ENCODE measurements at places on chromosomes 12 and 14.

- DNase-seq = no peak
Measured at GRCh38 chr12:71533703-71534102, 94.1 kb downstream of the LGR5 start.

- no peak for DNase-seq
Measured at GRCh38 chr12:115481141-115481540, 796.4 kb downstream of the MED13L start.

GRCh38 chr14:28877923-28878322 lies 111.3 kb downstream of the FOXG1 start:
- no peak for DNase-seq

DNA sequence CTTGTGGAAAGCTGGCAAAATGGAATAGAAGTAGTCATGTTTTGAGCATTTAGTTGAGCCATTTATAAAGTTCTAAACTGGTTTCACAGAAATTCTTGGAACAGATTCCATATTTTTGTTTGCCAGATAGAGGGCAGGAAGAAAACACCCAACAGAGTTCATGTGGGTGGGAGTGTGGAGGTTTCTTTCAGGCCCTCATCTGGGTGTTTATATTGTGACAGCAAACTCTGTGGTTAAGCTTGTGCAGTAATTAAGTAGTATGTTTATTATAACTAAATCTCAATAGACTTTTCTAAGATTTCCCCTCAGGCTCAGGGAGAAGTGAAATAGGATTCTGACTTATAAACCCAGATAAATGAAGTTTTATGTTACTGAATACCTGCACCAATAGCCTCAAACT lies 57.4 kb downstream of the SPPL3 start:
- DNase-seq = no peak

DNA sequence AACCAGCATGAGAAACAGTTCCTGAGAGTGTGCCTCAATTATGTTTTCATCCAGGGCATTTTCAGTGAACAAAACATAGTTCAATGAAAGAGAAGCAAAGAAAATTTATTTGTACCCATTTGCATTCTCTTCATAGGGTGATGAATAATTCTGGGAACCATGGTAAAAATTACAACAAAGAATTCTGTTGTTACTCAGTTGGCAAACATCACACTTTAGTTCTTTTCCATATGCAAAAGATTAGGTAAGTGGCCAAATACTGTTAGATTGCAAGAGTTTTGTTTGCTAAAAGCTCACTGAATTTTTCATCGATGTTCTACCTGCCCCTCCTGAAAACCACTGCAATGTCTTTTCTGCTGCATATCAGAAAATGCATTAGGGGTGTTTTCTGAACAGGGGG lies 132.4 kb upstream of the RGS6 start:
- no peak for DNase-seq

- no peak for DNase-seq
Measured at GRCh38 chr14:99936056-99936455, 129.2 kb upstream of the EVL start.

DNA sequence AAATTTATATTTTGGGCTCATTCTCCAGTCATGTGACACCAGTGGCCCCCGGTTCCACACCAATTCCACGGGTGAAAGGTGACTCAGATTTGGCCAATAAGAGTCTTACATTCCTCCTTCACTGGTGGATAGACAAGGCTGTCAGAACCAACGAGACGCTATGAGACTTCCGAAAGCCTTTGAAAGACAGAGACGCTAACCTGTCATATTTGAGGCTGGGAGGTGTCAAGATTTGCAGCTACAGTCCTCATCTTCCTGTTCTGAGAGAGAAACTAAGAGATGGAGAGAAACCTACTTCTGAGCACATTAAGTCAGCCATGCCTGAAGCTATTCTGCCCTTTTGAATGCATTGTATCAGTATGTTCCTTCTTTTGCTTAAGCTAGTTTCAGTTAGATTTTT lies 171.2 kb downstream of the FLRT2 start:
- DNase-seq = no peak

- DNase-seq = no peak
Measured at GRCh38 chr12:122459211-122459610, 36.7 kb upstream of the CLIP1 start.

- no peak for DNase-seq
Measured at GRCh38 chr12:93151079-93151762, 222.1 kb upstream of the EEA1 start.

DNA sequence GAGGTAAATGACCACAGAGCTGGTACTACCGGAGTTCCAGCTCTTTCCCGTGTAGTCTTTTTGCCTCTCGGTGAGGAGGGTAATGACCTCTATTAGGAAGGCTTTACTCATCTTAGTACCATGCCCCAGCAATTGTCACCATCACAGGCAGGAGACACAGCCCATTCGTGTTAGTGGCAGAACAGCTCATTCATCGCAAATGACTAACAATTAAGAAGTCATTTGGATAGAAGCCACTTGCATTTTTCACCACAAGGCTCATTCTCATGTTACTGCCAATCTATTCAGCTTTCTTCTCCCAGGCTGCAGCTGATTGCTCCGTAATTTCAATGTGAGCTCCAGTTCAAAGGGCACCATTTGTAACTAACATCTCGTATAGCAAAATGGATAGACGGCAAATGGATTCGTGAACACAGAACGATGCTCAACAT lies 718.8 kb upstream of the TMEM132C start:
- peak; percentile 32 for DNase-seq

GRCh38 chr12:132141976-132142678 lies 2.0 kb downstream of the DDX51 start:
- DNase-seq = no peak

GRCh38 chr14:69093631-69094421 lies 59.1 kb downstream of the DCAF5 start:
- DNase-seq = peak; percentile 98

- DNase-seq = no peak
Measured at GRCh38 chr12:28331130-28331529, 140.9 kb downstream of the CCDC91 start.

DNA sequence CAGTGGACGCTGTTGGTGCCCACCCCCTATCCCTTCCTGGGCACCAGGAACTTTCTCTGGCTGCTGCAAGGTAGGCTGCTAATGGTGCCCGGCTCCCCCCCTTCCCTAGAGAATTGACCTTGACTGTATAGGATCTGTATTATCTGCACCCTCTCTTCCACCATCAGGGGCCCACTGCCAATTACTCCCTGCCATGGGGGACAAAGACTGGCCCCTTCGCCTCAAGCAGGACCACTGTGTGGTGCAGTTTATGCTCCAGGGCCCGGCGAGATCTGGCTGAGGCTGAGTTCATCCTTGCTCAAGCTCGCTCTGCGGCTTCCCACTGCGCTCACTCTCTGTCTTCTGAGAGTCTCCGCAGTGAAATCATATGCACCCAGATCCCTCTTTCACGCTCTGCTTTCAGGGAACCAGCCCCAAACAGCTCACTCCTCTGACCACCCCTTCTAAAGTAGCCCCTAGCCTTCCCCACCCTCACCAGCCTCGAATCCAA lies 95.2 kb downstream of the LGMN start:
- DNase-seq = no peak

- DNase-seq = no peak
Measured at GRCh38 chr14:65976761-65977404, 509.3 kb upstream of the CCDC196 start.

DNA sequence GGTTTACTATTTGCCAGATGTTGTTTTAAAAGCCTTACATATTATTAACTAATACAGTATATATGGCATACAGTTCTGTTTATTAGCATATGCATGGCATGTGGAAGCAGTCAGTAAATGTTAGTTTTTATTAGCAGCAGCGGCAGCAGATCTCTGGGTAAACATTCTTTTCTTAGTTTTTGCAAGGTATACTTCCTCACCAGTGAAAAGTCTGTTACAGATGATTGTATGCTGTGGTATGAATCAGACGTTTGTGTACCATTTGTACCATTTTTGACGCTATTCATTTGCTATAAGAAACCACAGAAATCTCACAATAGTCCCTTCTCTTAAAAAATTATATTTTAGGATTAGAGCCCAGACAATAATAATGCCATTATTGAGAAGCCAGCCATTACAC lies 17.8 kb downstream of the STK38L start:
- DNase-seq = no peak

- DNase-seq = peak; percentile 81
Measured at GRCh38 chr12:62714774-62715721, 219.9 kb downstream of the PPM1H start.

DNA sequence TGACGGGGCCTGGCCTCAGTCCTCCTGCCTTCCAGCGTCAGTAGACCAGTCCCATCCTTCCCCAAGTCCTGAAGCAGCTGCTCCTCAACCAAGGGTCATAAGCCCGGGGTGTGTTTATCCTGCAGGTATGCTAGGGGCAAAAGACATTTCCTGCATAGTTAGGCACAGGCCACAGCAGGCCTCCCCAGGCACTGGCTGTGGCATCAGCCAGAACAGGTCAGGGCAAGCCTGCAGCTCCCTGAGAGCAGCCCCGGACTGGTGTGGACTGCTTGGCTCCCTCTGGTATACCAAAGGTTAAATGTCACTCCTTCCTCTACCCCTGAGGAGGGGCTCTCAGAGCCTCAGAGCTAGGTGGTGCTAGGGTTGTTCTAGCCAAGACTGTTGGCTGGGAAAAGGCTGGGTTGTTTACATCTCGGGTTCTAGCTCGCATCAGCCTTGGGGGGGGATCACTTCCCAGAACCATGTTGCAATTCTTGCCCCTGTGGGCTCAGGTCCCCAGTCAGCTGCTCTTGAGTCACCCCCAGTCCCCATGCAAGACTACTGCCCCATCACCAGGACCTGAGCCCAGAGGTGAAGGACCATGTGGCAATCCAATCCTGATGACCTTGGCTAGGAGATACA lies 2.9 kb downstream of the MMP14 start:
- no peak for DNase-seq

DNA sequence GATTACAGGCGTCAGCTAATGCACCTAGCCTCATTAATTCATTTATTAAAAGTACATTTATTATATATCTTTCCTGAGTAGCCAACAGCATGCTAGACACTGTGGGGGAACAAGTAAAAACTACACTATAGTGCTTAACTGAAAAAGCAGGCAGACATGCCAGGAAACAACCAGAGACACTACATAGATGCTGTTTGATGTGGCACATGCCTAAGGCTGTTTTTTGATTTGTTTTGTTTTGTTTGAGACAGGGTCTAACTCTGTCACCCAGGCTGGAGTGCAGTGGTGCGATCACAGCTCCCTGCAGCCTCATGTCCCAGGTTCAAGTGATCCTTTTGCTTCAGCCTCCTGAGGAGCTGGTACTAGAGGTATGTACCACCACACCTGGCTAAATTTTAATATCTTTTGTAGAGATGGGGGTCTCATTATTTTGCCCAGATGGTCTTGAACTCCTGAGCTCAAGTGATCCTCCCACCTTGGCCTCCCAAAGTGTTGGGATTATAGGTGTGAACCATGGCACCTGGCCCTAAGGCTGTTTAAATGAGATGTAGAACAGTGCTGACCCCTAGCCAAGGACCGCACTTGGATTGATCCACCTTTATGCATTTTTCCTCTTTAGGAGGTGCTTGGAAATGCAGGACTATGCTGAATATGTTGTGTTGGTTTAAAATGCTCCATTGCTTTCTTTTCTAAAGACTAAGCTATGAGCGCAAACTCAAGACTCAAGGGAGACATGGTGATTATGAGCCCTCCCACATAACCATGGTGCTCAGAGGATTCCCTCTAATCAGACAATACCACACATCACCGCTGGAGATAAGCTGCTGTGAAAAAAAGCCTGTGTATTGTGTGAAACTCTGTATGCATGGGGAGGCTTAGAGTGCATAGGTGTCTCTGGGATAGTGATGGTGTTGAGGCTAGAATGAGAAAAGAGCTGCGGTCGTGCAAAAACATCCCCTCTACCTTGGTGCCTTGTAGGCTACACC lies 10.5 kb upstream of the C14orf93 start:
- DNase-seq = no peak

DNA sequence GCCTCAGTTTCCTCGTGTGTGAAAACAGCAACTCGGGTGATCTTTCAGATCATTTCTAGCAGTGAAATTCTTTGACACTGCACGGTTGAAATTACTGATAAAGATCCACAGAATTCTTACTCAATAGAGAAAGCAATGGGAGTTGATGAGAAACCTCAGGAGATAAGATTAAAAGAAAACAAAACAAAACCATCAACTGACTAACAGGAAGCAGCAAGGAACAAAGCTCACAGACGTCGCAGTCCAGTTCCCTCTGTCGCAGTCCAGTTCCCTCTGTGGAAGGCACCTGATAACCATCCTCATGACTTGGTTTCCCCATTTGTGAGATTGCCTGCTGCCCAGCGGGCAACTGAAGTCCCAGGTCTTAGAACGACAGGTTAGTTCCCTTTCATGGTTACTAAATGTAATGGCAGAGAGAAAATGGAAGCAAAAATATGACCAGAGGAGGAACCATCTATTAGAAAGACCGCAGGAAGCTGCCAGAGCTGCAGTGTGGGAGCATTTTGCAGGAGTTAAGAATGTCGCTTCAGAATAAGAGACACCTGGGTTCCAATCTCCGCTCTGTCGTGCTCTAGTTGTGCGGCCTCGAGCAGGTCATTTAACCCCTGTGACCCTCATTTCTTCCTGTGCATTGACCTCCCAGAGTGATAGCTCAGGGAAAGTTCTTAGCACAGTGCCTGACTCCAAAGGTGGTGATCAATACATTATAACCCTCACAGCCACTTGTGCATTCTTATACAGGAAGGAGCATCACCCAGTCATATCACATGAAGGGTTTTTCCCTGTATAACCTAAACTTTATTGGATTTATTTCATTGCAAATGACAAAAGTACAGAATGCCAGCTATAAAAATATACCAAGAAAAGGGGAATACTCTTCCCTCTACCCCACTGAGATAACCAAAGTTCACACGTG lies 5.1 kb upstream of the MED13L start:
- no peak for DNase-seq

GRCh38 chr14:99479906-99480869 lies at the start of gene SETD3:
Gene SETD3 (minus strand): TSS chr14:99480859. CDS start chr14:99465805, 15,054 bp downstream.
- DNase-seq = peak; percentile 32

GRCh38 chr12:46209914-46210872 lies 58.6 kb downstream of the SLC38A1 start:
- DNase-seq = no peak

DNA sequence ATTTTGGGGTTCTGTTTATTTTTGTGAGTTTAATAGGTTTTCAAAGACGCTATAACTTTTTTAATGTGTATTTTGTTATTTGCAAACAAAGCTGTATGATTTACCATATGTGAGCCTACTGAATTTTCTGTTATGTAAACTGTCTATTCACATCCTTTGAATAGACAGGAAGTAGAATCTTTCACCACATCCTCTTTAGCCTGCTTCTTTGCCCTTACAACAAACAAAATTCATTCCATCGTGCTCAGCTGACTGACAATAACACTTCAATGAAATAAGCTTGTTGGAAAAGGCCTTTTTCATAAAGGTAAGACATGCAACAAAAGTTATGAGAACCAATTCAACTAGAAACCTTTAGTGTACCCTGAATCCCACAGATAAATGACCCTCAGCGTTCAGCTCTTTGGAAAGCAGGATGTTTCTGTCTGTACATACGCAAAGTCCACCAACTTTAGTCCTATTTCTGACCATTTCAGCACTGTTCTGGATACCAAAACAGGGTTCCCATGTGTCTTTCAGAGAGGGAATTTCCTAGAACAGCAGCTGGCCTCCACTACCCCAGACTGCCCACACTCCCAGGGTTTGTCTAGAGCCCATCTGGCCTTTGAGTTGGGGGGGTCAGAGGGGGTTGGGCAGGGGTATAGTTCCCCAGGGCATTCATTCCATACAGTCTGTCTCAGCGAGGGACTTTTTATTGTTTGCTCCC lies 71.3 kb downstream of the DUSP6 start:
- no peak for DNase-seq

- DNase-seq = no peak
Measured at GRCh38 chr12:94198872-94199271, 50.5 kb downstream of the PLXNC1 start.
